MG63 (cell line): ENCODE measurements at places on chromosomes 13 and 19.

DNA sequence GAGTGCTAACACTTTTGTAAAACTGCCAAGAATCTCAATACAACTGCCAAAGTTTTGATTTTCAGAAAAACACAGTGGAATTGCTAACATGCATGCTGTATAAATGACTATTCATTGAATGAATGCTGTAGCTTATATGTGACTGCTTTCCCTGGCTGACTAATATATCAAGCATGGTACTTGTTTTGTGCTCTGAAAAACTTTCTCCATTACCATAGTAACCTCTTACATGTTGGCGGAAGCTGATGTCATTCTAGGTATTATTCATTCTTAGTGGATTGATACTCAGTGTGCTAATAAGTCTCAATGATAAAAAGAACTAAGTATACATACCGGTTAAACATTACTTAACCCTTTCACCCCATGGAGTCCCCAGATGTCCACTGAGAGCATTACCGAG, 166.1 kb upstream of the MYO16 start:
- no peak for DNase-seq

- DNase-seq = peak; percentile 38
Observed at GRCh38 chr13:113862931-113863523, 849 bp downstream of the GAS6 start.

GRCh38 chr19:37654118-37654517, 1.1 kb downstream of the ZFP30 start:
- DNase-seq = no peak

DNA sequence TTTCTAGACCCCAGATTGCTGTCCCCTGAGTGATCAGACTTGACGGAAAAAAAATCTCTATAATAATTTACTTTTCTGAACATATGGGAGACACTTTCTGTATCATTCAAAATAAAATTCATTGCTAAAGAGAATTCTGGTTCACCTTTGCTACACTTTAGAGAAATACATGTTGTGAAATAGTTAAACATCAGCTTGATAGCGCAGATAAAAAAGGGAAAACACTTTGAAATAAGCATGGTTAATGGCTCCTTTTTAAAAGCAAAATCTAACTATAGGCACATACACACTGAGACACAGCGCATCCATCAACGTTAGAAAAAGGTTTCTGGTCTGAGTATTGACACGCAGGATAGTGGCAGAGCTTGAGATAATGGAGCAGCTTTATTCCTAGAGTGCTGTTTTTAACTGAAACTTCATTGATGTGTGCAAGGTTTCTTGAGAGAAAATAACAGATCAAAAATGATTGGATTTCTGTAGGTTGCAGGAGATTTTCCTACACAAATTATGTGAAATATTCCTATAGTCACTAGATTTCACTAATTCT, 341.2 kb downstream of the MZT1 start:
- DNase-seq = no peak

GRCh38 chr13:95381212-95381527, 79.9 kb upstream of the ABCC4 start:
- no peak for DNase-seq

GRCh38 chr13:35465371-35465770, 11.1 kb downstream of the MAB21L1 start:
- DNase-seq = no peak

- DNase-seq = peak; percentile 39
Observed at GRCh38 chr19:44648631-44649251, 5.0 kb downstream of the PVR start.

GRCh38 chr19:44814517-44814916, 5.6 kb downstream of the BCAM start:
- no peak for DNase-seq
